A549 treated with GW870086 at 1 μM for 4 hours (cell line): ENCODE measurements at places on chromosomes 2 and 18. TPM values are rescaled to one million over a fixed set of nuclear protein-coding genes. Genes with fewer than 3 reads are reported as not detected.

ANKRD30BL gene
- not detected in 5 replicates for total RNA-seq

INHBB gene
- total RNA-seq, result 20.3 to 31.5 TPM (median 23.1 TPM) in 5 replicates

SH3RF3 gene
- 0.49 to 0.66 TPM (median 0.57 TPM) in 5 replicates for total RNA-seq

ST8SIA5 gene
- 0.02 TPM in 1 of 5 replicates, not detected in the others for total RNA-seq

LYG2 gene
- total RNA-seq, result not detected in 5 replicates

MDH1B gene
- 1.1 to 2.3 TPM (median 1.5 TPM) in 5 replicates for total RNA-seq

MERTK gene
- total RNA-seq, result 1.5 to 2.2 TPM (median 1.7 TPM) in 5 replicates

SGO2 gene
- 10.3 to 17.6 TPM (median 13.6 TPM) in 5 replicates for total RNA-seq

HMSD gene
- total RNA-seq, result 0.71 TPM in 1 of 5 replicates, not detected in the others

OTOF gene
- 0.10 to 0.24 TPM (median 0.16 TPM) in 5 replicates for total RNA-seq

PLGLB1 gene
- 0.29 to 0.88 TPM (median 0.31 TPM) in 5 replicates for total RNA-seq

DAW1 gene
- 1.8 to 2.8 TPM (median 2.4 TPM) in 5 replicates for total RNA-seq

TTN gene
- total RNA-seq, result under 0.01 to 0.02 TPM (median under 0.01 TPM) in 5 replicates

UGT1A9 gene
- total RNA-seq, result 4.1 to 6.1 TPM (median 4.5 TPM) in 5 replicates

FAHD2A gene
- total RNA-seq, result 26.0 to 31.3 TPM (median 28.4 TPM) in 5 replicates

CHRNG gene
- not detected in 5 replicates for total RNA-seq

SP140 gene
- 0.13 TPM in 1 of 5 replicates, not detected in the others for total RNA-seq

CD8B2 gene
- total RNA-seq, result not detected in 5 replicates

IL36G gene
- total RNA-seq, result 0.13 TPM in 1 of 5 replicates, not detected in the others
